Mesenteric fat pad (tissue), 1 donor: ENCODE measurements at places on chromosomes 12 and 14. TPM values are rescaled to one million over a fixed set of nuclear protein-coding genes. Genes with fewer than 3 reads are reported as not detected.

KRT74 gene
- total RNA-seq, result not detected

LRRC10 gene
- total RNA-seq, result not detected

CELA1 gene
- not detected for total RNA-seq

SERPINA12 gene
- total RNA-seq, result not detected

RASSF8 gene
- total RNA-seq, result 47.0 TPM

RASAL1 gene
- total RNA-seq, result not detected

FICD gene
- 14.1 TPM for total RNA-seq

NKX2-1 gene
- total RNA-seq, result not detected

SLC10A1 gene
- not detected for total RNA-seq

RNU6-7 gene
- not detected for total RNA-seq

ANKRD52 gene
- 46.8 TPM for total RNA-seq

WNT1 gene
- total RNA-seq, result not detected

P2RX2 gene
- total RNA-seq, result not detected

ALDH6A1 gene
- 42.1 TPM for total RNA-seq

HOXC12 gene
- not detected for total RNA-seq

OR4E2 gene
- total RNA-seq, result not detected

SCARB1 gene
- total RNA-seq, result 135 TPM

CYP27B1 gene
- 1.8 TPM for total RNA-seq

CCND2 gene
- total RNA-seq, result 93.0 TPM

LACRT gene
- total RNA-seq, result not detected

OR10G3 gene
- total RNA-seq, result not detected

RFX4 gene
- 0.13 TPM for total RNA-seq

GNB3 gene
- 1.2 TPM for total RNA-seq

SERPINA4 gene
- total RNA-seq, result not detected

CCDC88C gene
- total RNA-seq, result 17.4 TPM

ST8SIA1 gene
- total RNA-seq, result 1.6 TPM

KLRC1 gene
- total RNA-seq, result 0.80 TPM

HNRNPC gene
- total RNA-seq, result 330 TPM

SIVA1 gene
- 60.0 TPM for total RNA-seq

GCH1 gene
- total RNA-seq, result 10.4 TPM

PTGDR gene
- 1.0 TPM for total RNA-seq

ABCC9 gene
- total RNA-seq, result 55.1 TPM

TAS2R7 gene
- not detected for total RNA-seq

IGF1 gene
- total RNA-seq, result 415 TPM

C1S gene
- total RNA-seq, result 593 TPM

CLEC9A gene
- total RNA-seq, result not detected

TMEM120B gene
- 12.6 TPM for total RNA-seq
